ENCODE measurements at places on chromosomes 3 and 15. TPM values are rescaled to one million over a fixed set of nuclear protein-coding genes. Genes with fewer than 3 reads are reported as not detected.

DNA sequence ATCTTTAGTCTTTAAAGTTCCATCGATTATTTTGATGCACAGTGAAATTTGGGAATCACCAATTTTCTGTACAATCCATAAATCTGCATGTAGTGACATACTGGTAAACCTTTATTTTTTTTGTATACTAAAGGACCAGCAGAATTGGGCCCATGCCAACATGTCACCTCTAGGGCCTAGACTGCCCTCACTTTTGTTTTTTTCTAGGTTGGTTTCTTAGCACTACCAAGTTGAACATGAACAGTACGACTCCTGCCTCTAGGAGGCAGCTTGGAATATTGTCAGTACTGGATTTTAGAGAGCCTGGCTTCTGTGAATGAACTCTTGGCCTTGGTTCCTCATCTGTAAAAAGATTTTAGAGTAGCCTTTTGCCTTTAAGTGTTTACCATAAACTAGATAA lies 32.3 kb downstream of the NKIRAS1 start:
- no peak for DNase-seq

- DNase-seq = no peak
Observed at GRCh38 chr15:57647071-57647790, 55.5 kb downstream of the MYZAP start.

DNA sequence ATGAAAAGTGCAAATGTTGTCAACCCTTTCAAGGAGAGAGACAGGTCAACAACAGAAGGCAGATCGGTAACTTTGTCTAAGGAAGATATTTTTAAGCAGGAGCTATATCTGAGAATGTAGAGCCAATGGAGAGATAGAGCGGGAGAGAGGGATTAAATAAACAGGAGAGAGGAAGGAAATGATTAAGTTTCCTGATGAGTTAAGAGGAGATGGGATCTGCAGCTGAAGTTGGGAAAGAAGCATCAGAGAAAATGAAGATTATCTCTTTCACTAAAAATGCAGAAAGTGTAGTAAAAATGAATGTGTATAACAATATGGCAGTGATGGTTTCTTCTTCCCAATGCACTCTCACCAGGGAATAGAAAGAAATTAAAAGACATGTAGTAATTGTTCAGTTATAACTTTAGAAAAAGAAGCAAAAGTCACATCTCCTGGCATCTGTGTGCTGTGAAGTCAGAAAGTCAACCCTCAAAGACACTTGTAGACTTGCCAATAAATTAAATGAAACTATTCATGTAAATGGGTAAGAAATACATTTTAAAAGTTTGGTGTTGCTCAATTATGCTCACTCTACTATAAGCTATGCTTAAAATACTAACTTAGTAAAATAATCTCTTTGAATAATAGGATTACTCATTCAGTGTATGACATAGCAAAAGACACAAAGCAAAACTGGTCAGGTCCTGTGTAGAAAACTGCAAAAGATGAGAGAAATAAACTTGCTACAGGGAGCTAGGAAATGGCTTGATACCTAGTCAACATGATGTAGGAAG lies 264.6 kb downstream of the ZIC4 start:
- no peak for DNase-seq

The FBXL22 gene
- total RNA-seq = 0.10 TPM

- DNase-seq = no peak
Observed at GRCh38 chr3:44099566-44100297, 142.0 kb upstream of the TOPAZ1 start.

The CPEB1 gene
- not detected for total RNA-seq

DNA sequence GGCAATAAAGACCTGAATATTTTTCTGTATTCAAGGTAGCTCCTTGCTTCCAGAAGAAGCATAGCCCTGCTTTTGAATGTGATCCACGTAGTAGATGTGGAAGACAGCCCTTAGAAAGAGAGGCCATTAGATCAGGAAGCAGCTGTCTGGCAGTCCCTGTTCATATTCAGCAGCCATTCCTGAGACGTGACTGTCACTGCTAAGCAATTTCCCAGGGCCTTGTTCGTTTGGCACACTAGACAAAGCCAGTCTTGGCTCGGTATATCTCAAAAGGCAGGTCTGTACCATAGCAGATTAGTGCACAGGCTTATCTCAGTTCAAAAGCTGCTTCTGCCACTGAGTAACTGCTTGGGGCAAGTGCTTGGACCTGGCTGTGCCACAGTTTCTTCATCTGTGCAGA lies 287.8 kb upstream of the MCTP2 start:
- no peak for DNase-seq

DNA sequence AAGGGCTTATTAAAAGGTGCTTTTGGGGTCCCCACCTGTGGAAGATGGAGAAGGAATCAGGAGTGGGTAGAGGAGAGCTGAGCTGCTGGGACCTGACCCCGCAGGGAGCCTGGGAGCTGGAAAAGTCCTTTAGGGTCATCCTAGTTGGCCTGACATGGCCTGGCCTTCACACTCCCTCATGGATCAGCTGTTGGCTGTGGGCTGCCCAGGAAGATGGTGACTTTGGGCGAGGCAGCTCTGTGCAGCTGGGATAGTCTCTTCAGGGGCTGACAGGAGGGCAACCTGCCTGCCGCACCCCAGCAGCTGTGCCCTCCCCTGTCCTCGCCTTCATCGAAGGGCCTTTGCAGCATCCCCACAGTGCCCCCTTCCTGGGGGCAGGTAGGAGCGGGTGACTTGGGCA lies 6.6 kb downstream of the LIMD1 start:
- no peak for DNase-seq

GRCh38 chr3:57746156-57747010 lies 9.7 kb upstream of the SLMAP start:
- no peak for DNase-seq

DNA sequence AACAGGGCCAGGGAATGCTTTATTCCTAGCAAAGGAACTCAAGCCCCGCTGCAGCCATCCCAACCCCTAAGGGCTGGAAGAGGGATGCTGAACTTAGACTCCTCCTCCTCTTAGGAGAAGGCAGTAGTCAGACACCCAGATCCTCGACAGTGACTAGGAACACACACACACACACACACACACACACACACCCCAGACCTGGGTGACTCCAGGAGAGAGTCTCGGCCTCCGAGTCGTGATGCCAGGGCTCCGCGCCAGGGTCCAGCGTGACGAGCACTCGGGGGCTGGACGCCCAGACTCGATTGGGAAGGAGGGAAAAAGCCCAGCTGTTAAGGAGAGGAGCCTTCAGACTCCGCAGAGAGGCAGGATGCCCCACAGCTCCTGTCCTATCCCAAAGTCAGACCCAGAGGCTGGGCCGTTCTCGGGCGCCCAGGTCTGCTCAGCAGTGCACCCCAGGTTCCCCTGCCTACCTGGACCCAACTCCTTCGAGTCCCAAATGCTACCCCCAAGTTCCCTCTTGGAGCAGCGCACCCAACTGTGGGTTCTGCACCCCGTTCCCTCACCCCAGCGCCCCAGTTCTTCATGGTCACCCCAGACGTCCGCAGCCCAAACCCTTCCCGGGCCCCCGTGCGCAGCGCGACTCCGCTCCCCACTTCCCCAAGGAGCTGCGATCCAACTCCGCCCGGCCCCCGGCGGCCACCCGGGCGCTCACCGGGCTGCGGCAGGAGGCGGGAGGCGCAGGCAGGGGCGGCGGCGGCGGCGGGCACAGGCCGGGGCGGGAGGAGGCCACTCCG lies 421 bp downstream of the BMF start:
- no peak for DNase-seq

- DNase-seq = no peak
Observed at GRCh38 chr15:80436511-80437307, 32.5 kb downstream of the ARNT2 start.

GRCh38 chr3:23738944-23739343 lies 66.8 kb upstream of the UBE2E1 start:
- DNase-seq = no peak

The CYP8B1 gene
- total RNA-seq = not detected

The IL12A gene
- total RNA-seq = 4.6 TPM

The CCDC13 gene
- 1.5 TPM for total RNA-seq

- no peak for DNase-seq
Observed at GRCh38 chr3:53219895-53220483, 35.8 kb downstream of the TKT start.

DNA sequence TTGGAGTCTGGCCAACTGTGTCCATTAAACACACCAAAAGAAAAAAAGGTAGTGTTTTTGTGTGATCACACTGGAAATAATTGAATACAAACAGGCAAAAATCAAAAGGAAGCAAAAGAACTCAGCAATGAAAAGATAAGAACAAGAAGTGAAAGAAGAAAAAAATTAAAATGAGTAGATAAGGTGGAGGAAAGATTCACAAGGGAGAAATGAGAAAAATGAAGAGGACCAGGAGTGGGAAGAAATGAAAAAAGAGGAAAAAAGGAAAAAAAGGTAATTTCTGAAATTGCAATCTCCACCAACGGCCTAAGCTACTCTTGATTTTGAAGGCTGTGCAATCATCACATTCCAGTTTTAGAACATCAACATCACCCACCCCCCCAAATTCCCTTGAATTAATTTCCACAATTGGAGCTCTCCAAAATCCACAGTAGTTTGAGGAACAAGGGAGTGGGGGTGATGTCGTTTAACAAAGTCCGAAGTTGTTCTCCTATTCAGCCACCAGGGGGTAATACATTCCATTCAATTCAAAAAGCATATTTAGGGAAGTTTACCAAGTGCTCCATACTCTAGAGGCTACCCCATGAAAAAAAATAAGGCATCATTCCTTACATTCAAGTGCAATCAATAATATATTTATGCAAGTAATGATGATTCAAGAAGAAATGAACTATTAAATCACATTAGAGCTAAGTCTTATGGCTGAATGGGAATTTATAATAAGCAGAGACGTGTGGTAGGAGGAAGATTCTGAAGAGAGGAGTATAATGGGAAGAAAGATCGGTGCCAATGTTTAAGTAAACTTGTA lies 37.4 kb downstream of the ZNF860 start:
- peak; percentile 36 for DNase-seq

DNA sequence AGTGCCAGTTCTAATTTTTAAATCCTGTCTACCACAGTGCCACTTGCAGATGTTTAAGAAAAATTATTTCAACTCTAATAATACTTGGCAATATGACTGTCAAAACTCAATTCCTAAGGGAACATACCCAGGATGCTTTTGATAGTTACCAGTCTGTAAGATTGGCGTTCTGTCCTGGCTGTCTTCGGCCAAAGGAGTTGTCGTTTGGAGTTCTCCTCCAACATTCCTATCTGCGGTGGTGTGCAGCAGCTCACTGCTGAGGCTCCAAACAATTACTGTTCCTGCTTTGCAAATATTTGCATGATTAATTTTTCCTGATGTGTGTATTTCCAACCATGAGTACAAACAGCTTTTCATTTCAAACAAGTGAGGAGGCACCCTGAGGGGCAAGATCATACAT lies 330.8 kb upstream of the DPH6 start:
- DNase-seq = no peak

DNA sequence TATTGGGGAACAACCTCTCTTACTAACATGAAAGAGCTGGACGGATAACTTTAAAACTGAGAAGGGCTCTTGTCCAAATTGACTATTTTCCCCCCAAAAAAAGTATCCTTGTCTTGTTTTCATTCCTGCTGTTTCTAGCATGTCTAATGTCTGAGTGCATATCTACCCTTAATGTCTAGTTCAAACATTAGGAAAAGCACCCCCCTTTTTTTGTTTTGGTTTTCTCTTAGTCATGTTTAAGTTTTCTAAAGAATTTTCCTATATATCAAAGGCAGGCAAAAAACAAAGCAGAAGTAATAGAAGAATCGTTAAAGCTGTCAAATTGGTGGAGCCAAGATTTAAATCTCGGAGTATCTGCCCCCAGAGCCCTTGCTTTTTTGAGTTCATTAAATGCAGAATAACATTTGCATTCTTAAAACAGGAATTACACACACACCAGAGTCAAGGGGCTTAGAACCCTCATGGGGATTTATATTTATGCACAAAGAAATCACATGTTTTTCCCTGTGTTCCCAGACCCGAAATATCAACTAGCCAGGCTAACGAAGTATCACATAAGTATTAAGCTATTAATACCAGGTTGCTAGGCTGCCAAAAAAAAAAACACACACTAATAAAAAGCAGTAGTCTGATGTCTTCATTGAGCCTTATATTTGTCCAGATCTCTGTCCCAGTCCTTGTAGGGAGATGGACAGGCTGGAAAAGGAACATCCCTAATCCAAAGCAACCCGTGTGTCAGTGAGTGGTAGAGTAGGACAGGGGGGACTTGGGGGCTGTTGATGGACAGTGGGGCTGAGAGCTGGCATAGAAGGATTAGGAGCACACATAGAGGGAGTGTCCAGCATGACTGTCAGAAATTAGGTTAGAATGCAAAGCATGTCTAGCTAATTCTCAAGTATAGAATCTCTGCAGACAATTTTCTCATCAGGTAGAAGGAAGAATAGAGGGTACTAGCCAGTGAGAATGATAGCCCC lies 103.6 kb upstream of the BFSP2 start:
- no peak for DNase-seq

- DNase-seq = no peak
Observed at GRCh38 chr3:14440531-14441239, 38.3 kb downstream of the SLC6A6 start.

- DNase-seq = no peak
Observed at GRCh38 chr15:101181349-101181748, 70.5 kb downstream of the CHSY1 start.

DNA sequence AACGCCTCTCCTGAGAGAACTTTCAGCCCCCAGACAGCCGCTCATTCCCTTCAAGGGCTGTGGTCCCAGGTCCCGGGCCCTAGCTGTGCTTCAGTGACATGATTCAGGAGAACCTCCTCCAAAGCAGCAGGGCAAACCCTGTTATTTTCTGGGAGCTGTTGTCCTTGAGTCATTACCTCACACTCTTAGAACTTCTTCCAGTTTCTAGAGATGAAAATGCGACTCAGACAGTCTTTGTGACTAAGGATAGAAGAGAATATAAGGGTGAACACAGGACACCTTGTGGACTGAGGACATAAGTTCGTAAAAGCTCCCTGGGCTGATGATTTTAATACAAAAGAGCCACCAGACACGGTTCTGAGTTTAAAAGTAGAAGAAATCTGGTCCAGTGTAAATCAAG lies 203.8 kb downstream of the RORA start:
- no peak for DNase-seq

The ROPN1 gene
- not detected for total RNA-seq

GRCh38 chr15:51576911-51577500 lies 45.6 kb downstream of the DMXL2 start:
- no peak for DNase-seq

The UPK1B gene
- total RNA-seq = 2.2 TPM

GRCh38 chr3:154188846-154189245 lies 67.7 kb downstream of the ARHGEF26 start:
- no peak for DNase-seq

The HLTF gene
- 10.5 TPM for total RNA-seq

DNA sequence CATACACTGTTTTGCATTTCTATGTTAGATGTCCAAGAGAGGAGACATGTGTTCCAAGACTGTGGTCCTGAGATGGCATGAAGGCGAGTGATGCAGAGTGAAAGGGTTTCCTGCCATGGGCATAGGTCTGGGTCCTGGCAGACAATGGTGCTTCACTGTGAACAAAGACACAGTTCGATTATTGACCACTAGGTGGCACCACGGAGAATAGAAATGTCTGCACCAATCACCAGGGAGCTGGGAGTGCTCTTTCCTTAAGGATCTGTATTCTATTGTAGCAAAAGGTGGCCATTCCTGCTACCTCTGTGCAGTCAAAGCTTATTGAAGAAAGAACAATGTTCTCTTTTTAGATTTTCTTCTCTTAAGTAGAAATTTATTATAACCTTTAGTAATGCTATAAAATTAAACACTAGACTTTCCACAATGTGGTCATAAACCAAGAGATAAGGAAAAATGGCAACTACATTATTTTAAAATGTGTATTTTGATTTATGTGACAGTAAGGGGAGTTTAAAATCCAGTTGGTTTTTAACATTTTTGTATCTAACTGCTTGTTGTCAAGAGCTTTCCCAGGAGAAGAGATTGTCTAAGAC lies 88.7 kb downstream of the GABRG3 start:
- DNase-seq = no peak

GRCh38 chr15:76863123-76863522 lies 42.0 kb downstream of the SCAPER start:
- no peak for DNase-seq

The KNG1 gene
- total RNA-seq = not detected

The CAMKV gene
- not detected for total RNA-seq

Data from glomerular endothelial cell (primary cell).